ENCODE measurements at places on chromosomes 7 and 10. TPM values are rescaled to one million over a fixed set of nuclear protein-coding genes. Genes with fewer than 3 reads are reported as not detected.

RAMP3 gene
- total RNA-seq: not detected

LRMDA gene
- total RNA-seq: not detected

IKZF1 gene
- 297 TPM for total RNA-seq

VSTM4 gene
- total RNA-seq: not detected

FANK1 gene
- 0.25 TPM for total RNA-seq

TMEM196 gene
- not detected for total RNA-seq

- no peak for DNase-seq
- no peak overlapping the region for H3K4me3 ChIP-seq
- no peaks in the 10 kb centered on the region for H3K27me3 ChIP-seq
- H3K4me1 ChIP-seq: peaks cover 45% of the 10 kb centered on the region
- peak overlapping the region; percentile 77 for H3K27ac ChIP-seq
Measured at GRCh38 chr10:88386821-88387773, 196.0 kb downstream of the RNLS start.

- H3K4me1 ChIP-seq: peaks cover 6% of the 10 kb centered on the region
- no peak for DNase-seq
- H3K4me3 ChIP-seq: peak overlapping the region; percentile 56
Measured at GRCh38 chr10:5447056-5447455, 34.7 kb downstream of the NET1 start.

DNA sequence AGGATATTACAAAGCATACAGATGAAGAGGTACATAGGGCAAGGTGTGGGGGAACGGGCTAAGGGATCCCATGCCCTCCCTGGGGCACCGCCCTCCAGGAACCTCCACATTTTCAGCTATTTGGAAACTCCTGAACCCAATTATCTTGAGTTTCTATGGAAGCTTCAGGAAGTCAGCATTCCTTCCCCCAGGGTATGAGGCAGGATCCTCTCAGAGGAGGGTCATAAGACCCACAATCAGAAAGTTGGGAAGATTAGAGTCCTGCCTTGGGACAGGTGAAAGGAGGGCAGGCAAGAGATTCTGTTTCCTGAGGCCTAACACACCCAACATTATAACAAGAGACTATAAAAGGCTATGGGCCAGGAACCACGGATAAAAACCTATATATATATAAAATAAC is 98.0 kb downstream of the RALA start:
- H3K27ac ChIP-seq: no peak overlapping the region
- no peak overlapping the region for H3K4me3 ChIP-seq
- no peaks in the 10 kb centered on the region for H3K36me3 ChIP-seq
- no peaks in the 10 kb centered on the region for H3K4me1 ChIP-seq

DNA sequence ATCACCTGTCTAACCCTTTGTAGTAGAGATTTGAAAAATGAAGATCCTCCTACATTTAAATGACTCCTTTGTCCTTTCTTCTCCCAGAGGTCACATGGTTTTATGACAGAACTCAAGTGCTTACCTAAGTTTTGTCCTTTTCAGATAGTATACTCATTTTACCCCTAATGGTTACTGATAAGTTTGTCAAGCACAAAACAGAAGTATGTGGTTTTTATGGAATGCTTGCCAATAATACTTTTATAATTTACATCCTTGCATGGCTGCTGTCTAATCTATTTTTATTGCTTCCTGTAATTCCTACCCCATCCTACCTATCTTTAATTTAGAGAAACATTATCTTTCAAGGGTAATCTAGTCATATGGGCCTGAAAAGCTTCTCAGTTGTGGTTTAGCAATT is 37.5 kb downstream of the HELLS start:
- DNase-seq: no peak
- no peaks in the 10 kb centered on the region for H3K4me1 ChIP-seq
- no peak overlapping the region for H3K4me3 ChIP-seq

DNA sequence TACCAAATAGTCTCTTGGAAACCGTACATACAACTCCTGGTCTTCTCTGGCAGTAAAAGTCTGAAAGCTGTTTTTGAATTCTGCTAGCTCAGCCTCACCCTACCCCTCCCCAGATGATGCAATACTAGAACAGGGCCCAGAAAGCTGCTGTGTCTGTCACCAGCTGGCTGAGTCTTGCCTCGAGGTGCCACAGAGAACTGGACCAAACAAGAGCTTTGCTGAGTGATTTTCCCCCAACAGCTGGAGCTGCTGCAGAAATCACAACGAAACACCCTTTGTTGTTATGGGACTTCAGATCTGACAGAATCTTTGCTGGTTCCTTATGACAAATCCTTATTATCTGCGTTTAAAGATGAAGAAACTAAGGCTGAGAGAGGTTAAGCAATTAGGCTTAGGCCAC is 134.1 kb downstream of the SPAG6 start:
- H3K4me1 ChIP-seq: peaks cover 22% of the 10 kb centered on the region
- H3K27ac ChIP-seq: no peak overlapping the region
- DNase-seq: no peak
- H3K4me3 ChIP-seq: no peak overlapping the region
- H3K27me3 ChIP-seq: peaks cover 41% of the 10 kb centered on the region

DNA sequence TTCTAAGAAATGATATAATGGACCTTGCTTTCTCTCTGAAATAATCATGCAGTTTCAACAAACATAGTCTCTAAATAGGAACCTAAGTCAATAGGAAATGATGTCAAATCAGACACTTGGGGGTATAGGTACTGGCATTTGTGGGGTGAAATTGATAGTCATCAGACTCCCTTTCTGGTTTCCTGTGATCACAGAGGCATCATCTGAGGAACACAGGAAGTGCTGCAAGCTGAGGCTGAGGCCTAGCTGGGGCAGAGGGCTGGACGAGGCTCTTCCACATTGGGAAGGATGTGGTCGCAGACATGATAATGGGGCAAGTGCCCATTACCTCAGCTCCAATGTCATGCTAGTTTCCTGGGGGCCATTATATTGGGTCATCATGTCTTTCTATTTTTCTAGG is 33.5 kb upstream of the TARP start:
- no peaks in the 10 kb centered on the region for H3K36me3 ChIP-seq
- H3K4me3 ChIP-seq: no peak overlapping the region
- DNase-seq: no peak
- no peak overlapping the region for H3K27ac ChIP-seq
- H3K27me3 ChIP-seq: no peaks in the 10 kb centered on the region

DNA sequence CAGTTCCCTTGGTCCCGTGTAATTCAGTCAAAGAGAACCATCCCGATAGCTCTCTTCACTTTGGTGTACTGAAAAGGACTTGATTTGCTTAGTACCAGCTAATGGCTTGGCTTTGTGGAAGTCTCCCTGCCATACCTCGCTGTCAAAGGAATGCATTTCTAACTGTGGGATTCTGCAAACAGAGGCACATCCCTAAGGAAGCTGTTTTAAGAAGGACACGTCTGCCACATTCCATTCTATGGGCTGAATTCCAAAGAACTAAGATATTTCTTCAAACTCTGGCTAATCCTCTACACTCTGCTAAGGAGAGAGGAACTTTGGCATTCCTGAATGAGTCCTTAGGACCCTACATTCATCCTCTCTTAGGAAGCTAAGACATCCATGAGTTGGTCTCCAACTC is 327.9 kb downstream of the SFMBT2 start:
- no peak overlapping the region for H3K27ac ChIP-seq
- no peaks in the 10 kb centered on the region for H3K36me3 ChIP-seq
- no peak for DNase-seq
- no peaks in the 10 kb centered on the region for H3K4me1 ChIP-seq
- no peaks in the 10 kb centered on the region for H3K27me3 ChIP-seq

GRCh38 chr7:114703677-114704076 is 218.2 kb upstream of the MDFIC start:
- no peaks in the 10 kb centered on the region for H3K27me3 ChIP-seq
- no peaks in the 10 kb centered on the region for H3K4me1 ChIP-seq
- DNase-seq: no peak
- H3K4me3 ChIP-seq: no peak overlapping the region
- H3K36me3 ChIP-seq: no peaks in the 10 kb centered on the region

- H3K4me1 ChIP-seq: no peaks in the 10 kb centered on the region
- H3K27me3 ChIP-seq: no peaks in the 10 kb centered on the region
- no peak overlapping the region for H3K27ac ChIP-seq
- no peak overlapping the region for H3K4me3 ChIP-seq
Measured at GRCh38 chr7:154880513-154880912, 122.4 kb downstream of the PAXIP1 start.

GRCh38 chr7:122546496-122546895 is 152.4 kb downstream of the RNF133 start:
- no peak overlapping the region for H3K4me3 ChIP-seq
- H3K27me3 ChIP-seq: no peaks in the 10 kb centered on the region
- H3K27ac ChIP-seq: no peak overlapping the region
- DNase-seq: no peak

- DNase-seq: no peak
- H3K36me3 ChIP-seq: no peaks in the 10 kb centered on the region
- H3K27me3 ChIP-seq: no peaks in the 10 kb centered on the region
- H3K4me1 ChIP-seq: peaks cover 26% of the 10 kb centered on the region
- no peak overlapping the region for H3K4me3 ChIP-seq
Measured at GRCh38 chr7:75996476-75996875, 2.1 kb upstream of the TMEM120A start.

DNA sequence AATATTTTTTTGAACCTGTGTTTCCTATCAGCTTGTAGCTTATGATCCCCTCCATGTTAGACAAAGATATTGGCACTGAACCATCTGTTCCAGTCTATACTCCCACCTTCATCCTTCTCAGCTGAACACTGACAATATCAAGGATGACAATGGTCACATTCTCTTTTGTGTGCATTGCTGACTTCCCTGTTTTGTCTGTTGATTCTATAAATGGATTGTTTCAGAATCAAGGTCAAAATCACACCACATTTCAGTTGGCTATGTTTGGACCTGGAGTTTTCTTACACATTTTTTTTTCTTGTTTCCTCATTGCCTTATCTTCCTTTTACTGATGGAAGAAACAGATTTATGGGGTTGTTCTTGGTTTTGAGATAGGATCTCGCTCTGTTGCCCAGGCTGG is 11.3 kb upstream of the SMURF1 start:
- no peak for DNase-seq
- no peaks in the 10 kb centered on the region for H3K36me3 ChIP-seq
- H3K4me3 ChIP-seq: no peak overlapping the region
- peaks cover 8% of the 10 kb centered on the region for H3K27me3 ChIP-seq
- H3K27ac ChIP-seq: no peak overlapping the region
- H3K4me1 ChIP-seq: no peaks in the 10 kb centered on the region

DNA sequence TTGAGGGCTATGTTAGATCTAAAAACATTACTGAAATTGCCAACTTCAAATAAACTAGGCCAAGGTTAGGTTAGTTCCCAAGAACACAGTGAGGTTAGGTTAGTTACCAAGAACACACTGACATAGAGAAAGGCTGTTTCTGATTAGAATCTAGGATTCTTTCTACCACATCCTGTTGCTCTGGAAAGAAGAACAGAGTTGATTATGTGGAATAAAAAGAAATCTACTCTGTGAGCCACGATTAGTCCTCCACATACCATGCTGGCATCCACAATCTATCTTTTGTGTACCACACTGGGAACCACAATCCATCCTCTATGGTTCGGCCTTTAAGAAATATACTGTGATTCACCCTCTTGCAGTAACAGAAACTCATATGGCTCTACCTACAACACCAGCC is 91.4 kb downstream of the LRRTM3 start:
- H3K4me3 ChIP-seq: no peak overlapping the region
- H3K4me1 ChIP-seq: no peaks in the 10 kb centered on the region
- H3K36me3 ChIP-seq: no peaks in the 10 kb centered on the region
- no peak overlapping the region for H3K27ac ChIP-seq

GRCh38 chr10:72248468-72249151 is 25.1 kb upstream of the DDIT4 start:
- peak overlapping the region; percentile 31 for H3K4me3 ChIP-seq
- peak overlapping the region; percentile 20 for H3K27ac ChIP-seq
- peaks cover 99% of the 10 kb centered on the region for H3K4me1 ChIP-seq
- H3K27me3 ChIP-seq: no peaks in the 10 kb centered on the region

GRCh38 chr10:109773288-109774120 is 149.8 kb downstream of the XPNPEP1 start:
- no peak for DNase-seq
- no peak overlapping the region for H3K27ac ChIP-seq
- H3K36me3 ChIP-seq: no peaks in the 10 kb centered on the region
- no peak overlapping the region for H3K4me3 ChIP-seq

GRCh38 chr7:65233409-65234034 is 140.1 kb upstream of the ZNF92 start:
- peaks cover 8% of the 10 kb centered on the region for H3K27me3 ChIP-seq
- H3K4me3 ChIP-seq: no peak overlapping the region
- DNase-seq: no peak

All from CD4-positive, alpha-beta T cell (primary cell).